IMR-90 (cell line): ENCODE measurements at places on chromosomes 7 and 10. TPM values are rescaled to one million over a fixed set of nuclear protein-coding genes. Genes with fewer than 3 reads are reported as not detected.

HOXA4 gene
- 0.36 and 1.1 TPM in 2 replicates for total RNA-seq

DLX6 gene
- total RNA-seq: not detected in 2 replicates

FAM185A gene
- total RNA-seq: 4.3 and 6.4 TPM in 2 replicates

CCDC7 gene
- total RNA-seq: 3.9 and 4.3 TPM in 2 replicates

SPDYE6 gene
- not detected in 2 replicates for total RNA-seq

GRCh38 chr7:133290676-133291333 lies 37.9 kb downstream of the EXOC4 start:
- H3K4me1 ChIP-seq: no peaks in the 10 kb centered on the region
- H3K27me3 ChIP-seq: no peaks in the 10 kb centered on the region
- no peak overlapping the region for H3K4me3 ChIP-seq
- peak; percentile 19 for DNase-seq

CCL24 gene
- not detected in 2 replicates for total RNA-seq

- H3K27me3 ChIP-seq: no peaks in the 10 kb centered on the region
- H3K4me3 ChIP-seq: peak overlapping the region; percentile 67
- peaks cover 3% of the 10 kb centered on the region; the same call in 1 of the 2 replicates for H3K4me1 ChIP-seq
- no peak for DNase-seq
These were observed 1.5 kb downstream of the HBP1 start for GRCh38 chr7:107170051-107170915.

- peaks cover 25% of the 10 kb centered on the region for H3K27me3 ChIP-seq
- H3K36me3 ChIP-seq: no peaks in the 10 kb centered on the region
- H3K27ac ChIP-seq: no peak overlapping the region
- H3K4me3 ChIP-seq: no peak overlapping the region
These were observed 18.7 kb upstream of the PTF1A start for GRCh38 chr10:23173214-23174073.

DNA sequence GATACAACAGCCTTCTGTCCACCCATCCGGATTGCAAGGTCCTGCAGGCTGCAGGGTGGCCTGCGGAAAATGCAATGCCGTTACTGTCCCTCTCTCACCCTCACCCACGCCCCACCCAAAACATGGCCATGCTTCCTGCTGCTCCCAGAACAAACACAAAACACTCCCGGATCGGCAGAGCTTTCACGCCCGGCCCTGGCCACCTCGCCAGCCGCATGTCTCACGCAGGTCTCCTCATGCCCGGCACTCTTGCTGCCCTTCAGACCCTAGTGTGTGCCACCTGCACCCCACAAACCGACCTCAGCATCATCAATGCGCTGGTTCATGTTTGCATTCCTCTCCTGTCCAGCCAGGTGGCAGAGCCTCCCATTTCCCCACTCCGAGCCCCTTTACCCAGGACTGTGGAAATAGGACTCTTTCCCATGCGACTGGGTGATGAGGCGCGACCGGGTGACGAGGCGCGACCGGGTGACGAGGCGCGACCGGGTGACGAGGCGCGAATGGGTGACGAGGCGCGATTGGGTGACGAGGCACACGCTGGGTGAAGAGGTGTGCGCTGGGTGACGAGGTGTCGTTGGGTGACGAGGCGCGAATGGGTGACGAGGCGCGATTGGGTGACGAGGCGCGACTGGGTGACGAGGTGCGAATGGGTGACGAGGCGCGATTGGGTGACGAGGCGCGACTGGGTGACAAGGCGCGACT lies 8.9 kb upstream of the NOM1 start:
- no peak overlapping the region for H3K27ac ChIP-seq
- peaks cover 27% of the 10 kb centered on the region for H3K27me3 ChIP-seq
- no peak for DNase-seq
- H3K4me3 ChIP-seq: no peak overlapping the region
- no peaks in the 10 kb centered on the region for H3K36me3 ChIP-seq

GRCh38 chr10:28354511-28354910 lies 51.6 kb upstream of the MPP7 start:
- no peak overlapping the region for H3K4me3 ChIP-seq
- H3K27me3 ChIP-seq: peaks cover 15% of the 10 kb centered on the region
- no peak for DNase-seq
- no peaks in the 10 kb centered on the region for H3K4me1 ChIP-seq
- H3K36me3 ChIP-seq: no peaks in the 10 kb centered on the region
- no peak overlapping the region for H3K27ac ChIP-seq

GRCh38 chr10:112271982-112272381 lies 11.2 kb upstream of the TECTB start:
- H3K4me3 ChIP-seq: no peak overlapping the region
- DNase-seq: peak; percentile 85
- H3K36me3 ChIP-seq: no peaks in the 10 kb centered on the region
- H3K4me1 ChIP-seq: peaks cover 8% of the 10 kb centered on the region; the same call in 1 of the 2 replicates
- H3K27me3 ChIP-seq: no peaks in the 10 kb centered on the region

GRCh38 chr7:113289140-113289740 lies 170.9 kb upstream of the SMIM30 start:
- H3K27ac ChIP-seq: no peak overlapping the region
- H3K4me3 ChIP-seq: no peak overlapping the region
- no peaks in the 10 kb centered on the region for H3K27me3 ChIP-seq
- peak; percentile 71 for DNase-seq
- H3K4me1 ChIP-seq: no peaks in the 10 kb centered on the region

DNA sequence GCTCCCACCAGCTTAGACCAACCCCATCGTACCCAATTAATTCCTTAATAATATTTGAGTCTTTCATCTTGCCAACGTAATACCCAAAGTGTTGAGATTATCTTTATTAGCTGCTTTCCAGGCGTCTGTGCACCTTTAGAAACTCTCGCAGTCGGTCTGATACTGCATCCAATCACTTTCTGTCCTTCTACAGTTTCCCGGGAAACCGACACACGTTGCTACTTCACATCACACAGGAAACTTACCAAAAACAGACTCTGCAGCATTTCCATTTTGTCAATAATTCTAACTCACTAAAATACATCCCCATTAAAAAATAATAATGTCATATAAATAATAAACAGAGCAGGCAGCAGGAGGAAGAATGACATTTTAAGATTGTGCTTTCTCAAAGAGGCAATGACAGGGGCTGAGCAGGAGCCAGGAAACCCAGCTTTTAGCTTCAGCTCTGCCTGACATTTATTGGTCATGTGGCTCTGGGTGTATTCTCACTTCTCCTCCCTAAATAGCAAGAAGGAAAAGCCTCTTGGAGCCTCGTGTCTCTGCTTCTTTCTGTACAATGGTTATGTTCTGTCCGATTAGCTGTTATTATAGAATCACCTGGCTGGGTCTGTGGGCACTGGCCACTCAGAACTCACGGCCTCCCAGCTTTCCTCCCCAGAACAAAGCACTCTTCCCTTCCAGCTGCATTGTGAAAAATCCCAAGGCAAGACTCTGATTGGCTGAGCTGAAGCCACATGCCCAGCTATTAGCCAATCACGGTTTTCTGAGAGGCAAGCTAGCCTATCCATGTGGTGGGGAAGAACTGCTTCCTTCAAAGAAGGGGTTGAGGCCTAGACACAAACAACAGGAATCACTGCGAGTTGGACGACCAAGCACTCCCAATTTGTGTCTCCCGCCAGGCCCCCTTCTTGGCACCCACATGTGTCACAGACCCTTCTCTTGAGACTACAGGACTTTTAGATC lies 424.7 kb upstream of the FOXK1 start:
- H3K27ac ChIP-seq: no peak overlapping the region
- no peaks in the 10 kb centered on the region for H3K36me3 ChIP-seq
- H3K4me1 ChIP-seq: no peaks in the 10 kb centered on the region; the same call in 1 of the 2 replicates
- no peaks in the 10 kb centered on the region for H3K27me3 ChIP-seq
- no peak overlapping the region for H3K4me3 ChIP-seq

GRCh38 chr7:2996141-2996540 lies 47.5 kb downstream of the CARD11 start:
- H3K4me3 ChIP-seq: no peak overlapping the region
- H3K27me3 ChIP-seq: no peaks in the 10 kb centered on the region; the same call in 1 of the 2 replicates
- DNase-seq: no peak

AOC1 gene
- total RNA-seq: not detected in 2 replicates

DNA sequence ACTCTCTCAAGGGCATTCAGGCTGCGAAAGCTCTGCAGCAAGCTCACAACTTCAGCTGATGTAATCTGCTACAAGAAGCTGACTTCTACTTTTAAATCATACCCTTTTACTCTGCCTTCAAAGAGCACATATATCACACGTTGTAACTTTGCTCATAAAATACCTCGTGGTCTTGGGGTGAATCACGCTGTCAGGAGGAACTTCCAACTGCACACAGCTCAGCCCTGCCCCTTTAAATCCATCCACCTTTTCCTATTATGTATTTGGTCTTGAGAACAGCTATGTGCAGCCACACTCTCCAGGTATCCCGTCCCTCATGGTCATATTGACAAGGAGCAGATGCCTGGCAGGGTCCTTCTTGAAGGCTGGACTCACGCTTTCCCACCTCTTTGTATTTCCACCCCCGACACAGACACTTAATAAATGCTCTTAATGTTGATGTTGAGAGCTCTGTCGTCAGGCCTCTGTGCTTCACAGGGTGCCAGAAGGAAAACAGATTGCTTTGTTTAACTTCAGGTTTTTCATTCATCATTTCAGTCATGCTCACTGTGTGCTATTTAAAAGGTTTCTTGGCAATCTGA lies 47.6 kb downstream of the ICA1 start:
- H3K4me1 ChIP-seq: no peaks in the 10 kb centered on the region
- no peaks in the 10 kb centered on the region for H3K27me3 ChIP-seq
- peak; percentile 9 for DNase-seq
- no peak overlapping the region for H3K4me3 ChIP-seq
- no peak overlapping the region for H3K27ac ChIP-seq

SYNPO2L gene
- under 0.01 and 0.18 TPM in 2 replicates for total RNA-seq

DNA sequence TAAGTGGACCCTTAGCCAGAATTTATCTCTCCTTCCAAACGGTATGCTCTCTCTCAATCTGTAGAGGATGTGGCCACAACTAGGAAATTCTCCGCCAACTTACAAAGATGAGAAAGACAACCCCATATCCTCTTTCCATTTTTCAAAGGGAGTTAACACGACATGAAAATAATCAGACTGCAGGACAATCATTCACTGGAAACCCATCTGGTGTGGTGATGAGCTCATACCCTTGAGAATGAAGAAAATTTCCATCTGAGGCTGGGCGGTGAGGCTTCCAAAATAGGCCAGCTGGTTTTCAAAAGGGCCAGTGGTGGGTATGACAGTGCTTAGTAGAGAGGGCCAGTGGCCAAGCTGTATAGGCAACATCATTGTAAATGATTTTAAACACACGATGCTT lies 369.6 kb downstream of the FRMD4A start:
- peak overlapping the region; percentile 81 for H3K27ac ChIP-seq
- DNase-seq: peak; percentile 98
- peaks cover 15% of the 10 kb centered on the region for H3K4me1 ChIP-seq

GRCh38 chr10:25157650-25158049 lies 17.2 kb upstream of the GPR158 start:
- DNase-seq: no peak
- no peak overlapping the region for H3K4me3 ChIP-seq
- H3K27me3 ChIP-seq: no peaks in the 10 kb centered on the region
- H3K27ac ChIP-seq: no peak overlapping the region
- H3K36me3 ChIP-seq: no peaks in the 10 kb centered on the region

DNA sequence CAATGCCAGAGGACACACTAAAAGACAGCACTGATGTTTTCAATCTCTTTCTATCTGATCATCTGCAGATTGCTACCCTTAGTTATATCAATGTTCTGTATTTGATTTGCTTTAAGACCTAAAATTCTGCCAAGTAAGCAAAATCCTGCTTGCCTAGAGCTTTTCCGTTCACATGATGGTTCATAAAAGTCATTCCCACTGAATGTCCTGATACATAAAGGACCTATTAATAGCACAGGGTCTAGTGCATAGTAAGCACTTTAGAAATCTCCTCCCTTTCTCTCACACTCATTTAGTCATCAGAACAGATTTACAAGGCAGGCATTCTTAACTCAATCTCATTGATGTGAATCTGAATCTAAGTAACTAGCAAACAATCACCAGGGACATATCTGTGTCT lies 68.8 kb downstream of the PCGF5 start:
- no peak for DNase-seq
- peaks cover 2% of the 10 kb centered on the region; the same call in 1 of the 2 replicates for H3K27me3 ChIP-seq
- peaks cover 5% of the 10 kb centered on the region for H3K4me1 ChIP-seq
- H3K27ac ChIP-seq: no peak overlapping the region
- no peak overlapping the region for H3K4me3 ChIP-seq

DNA sequence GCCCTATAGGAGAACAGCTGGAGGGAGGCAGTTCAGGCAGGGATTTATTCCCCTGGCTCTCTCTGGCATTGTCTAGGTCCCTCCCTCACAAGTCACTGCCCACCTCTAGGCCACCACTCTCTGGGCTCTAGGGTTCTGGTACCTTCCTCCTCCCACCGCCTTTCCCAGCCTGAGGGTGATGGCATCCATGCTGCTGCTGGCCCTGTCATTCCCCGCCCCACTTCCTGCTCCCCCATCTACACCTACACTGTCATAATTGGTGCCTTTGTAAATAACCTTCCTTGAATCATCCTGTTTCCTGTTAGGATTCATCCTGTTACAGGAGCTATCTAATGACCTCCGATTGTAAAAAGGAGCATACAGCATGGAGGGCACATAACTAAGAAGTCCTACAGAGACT lies 303.3 kb upstream of the COBL start:
- no peak overlapping the region for H3K27ac ChIP-seq
- H3K4me1 ChIP-seq: no peaks in the 10 kb centered on the region
- H3K27me3 ChIP-seq: no peaks in the 10 kb centered on the region

GSDME gene
- 78.7 and 88.3 TPM in 2 replicates for total RNA-seq

GRCh38 chr7:43619213-43620012 lies 36.5 kb downstream of the STK17A start:
- peaks cover 38% of the 10 kb centered on the region for H3K36me3 ChIP-seq
- DNase-seq: peak; percentile 31
- H3K27ac ChIP-seq: no peak overlapping the region
- peaks cover 22% of the 10 kb centered on the region for H3K4me1 ChIP-seq
- no peaks in the 10 kb centered on the region for H3K27me3 ChIP-seq

- DNase-seq: no peak
- no peak overlapping the region for H3K27ac ChIP-seq
- no peaks in the 10 kb centered on the region for H3K4me1 ChIP-seq
These were observed 209.4 kb upstream of the FOXK1 start for GRCh38 chr7:4472728-4473127.
